SHP77 (cell line): ENCODE measurements at places on chromosomes 4 and X.

- DNase-seq = peak; percentile 7
Measured at GRCh38 chrX:9291629-9292028, 173.2 kb upstream of the TBL1X start.

- no peak for DNase-seq
Measured at GRCh38 chr4:19158107-19158809, 1093.4 kb upstream of the SLIT2 start.

- no peak for DNase-seq
Measured at GRCh38 chrX:63751481-63751880, 33.5 kb downstream of the ARHGEF9 start.

DNA sequence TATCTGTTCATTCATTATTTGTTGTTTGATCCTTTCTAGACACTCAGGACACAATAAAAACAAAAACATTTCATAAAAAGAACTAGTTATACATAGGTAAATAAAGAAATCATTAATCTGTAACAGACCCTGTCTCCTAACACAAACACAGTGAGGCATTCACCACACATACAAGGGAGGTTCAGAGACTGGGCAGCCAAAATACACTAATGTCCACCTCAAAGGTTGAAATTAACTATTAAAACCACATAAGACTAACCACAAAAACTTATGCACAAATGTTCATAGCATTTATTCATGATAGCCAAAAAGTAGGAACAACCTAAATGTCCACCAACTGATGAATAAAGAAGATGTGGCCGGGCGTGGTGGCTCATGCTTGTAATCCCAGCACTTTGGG is 7.8 kb downstream of the PAPSS1 start:
- DNase-seq = no peak

GRCh38 chrX:154092371-154092770 is 5.1 kb downstream of the MECP2 start:
- no peak for DNase-seq

GRCh38 chrX:11073381-11073780 is 37.8 kb upstream of the HCCS start:
- DNase-seq = no peak

- DNase-seq = no peak
Measured at GRCh38 chrX:65755786-65756185, 88.3 kb downstream of the MSN start.

DNA sequence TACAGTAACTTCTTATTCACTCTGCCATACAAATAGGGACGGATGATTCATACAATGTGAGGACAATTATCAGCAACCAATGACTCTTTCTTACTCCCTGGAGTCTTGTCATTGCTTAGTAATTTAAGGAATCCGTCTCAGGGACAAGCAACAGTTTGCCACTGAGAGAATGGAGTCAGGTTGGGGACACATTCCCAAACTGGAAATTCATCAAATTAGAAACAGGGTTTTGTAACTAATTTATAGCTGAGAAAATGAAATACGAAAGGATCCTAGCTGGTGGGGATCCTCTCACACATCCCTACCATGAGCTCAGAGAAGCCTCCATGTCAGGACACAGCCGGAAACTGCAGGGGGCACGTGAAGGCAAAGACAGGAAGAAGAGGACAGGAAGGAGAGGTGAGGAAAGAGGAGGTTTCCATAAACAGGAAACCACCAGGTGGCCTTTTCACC is 50.4 kb upstream of the KDR start:
- DNase-seq = no peak

DNA sequence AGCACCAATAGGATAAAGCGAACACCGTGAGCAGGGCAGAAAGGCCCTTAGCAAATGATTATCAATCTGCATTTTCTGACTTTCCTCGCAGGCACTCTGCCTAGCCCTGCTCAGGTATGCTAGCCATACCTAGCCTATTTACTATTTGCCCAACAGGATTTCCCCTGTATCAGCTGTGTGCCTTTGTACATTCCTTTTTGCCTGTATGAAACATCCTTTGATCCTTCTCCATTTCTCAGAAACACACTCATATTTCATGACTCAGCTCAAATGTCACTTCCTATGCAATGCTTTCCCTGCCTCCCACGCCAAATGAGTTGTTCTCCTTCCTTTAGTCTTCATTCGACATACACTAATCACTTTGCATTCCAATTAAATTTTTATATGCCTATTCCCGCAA is 37.2 kb downstream of the PCDH7 start:
- DNase-seq = no peak

GRCh38 chrX:150842198-150842685 is 56.2 kb downstream of the CD99L2 start:
- peak; percentile 50 for DNase-seq

GRCh38 chrX:30982467-30982866 is 89.4 kb downstream of the FTHL17 start:
- DNase-seq = no peak

DNA sequence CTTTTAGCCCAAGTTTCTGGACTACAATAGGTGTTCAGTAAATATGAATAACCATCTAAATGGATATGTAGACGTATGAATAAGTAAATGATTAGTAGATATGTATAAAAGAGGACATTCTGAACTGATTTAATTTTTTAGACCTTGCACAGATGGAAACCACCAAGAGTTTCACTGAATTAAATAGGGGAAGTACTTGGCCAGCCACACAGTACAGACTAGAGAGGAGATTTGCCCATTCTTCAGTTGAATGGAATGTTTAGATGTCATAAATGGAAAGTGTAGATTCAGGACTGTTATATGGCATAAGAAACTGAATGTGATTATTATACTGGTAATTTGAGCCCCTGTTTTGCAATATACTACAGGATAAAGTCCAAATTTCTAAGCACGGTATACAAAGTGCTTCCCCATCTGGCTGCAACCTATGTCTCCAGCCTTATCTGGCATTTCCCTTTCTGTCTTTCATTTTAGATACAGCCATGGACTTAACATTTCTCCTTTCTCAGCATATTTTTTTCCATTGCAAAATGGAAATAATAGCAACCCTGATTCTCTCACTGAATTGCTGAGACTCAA is 137.8 kb upstream of the HS3ST1 start:
- DNase-seq = no peak

DNA sequence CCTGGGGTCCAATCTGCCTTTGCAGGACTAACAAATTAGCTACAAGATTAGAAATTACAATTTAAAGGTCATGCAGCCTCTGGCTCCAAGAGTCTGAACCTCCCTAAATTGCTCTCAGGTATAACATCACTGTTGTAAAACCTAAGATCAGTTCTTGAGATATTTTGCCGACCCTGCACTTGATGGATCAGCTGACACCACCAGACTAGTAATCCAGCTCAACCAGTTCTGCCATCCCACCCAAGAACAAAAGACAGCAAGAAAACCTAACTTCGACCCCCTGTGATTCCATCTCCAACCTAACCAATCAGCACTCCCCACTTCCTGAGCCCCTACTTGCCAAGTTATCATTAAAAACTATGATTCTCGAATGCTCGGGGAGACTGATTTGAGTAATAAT is 323.0 kb upstream of the BOD1L1 start:
- no peak for DNase-seq

- DNase-seq = peak; percentile 86
Measured at GRCh38 chr4:174282836-174283506, 496 bp downstream of the FBXO8 start.

GRCh38 chr4:86452422-86452891 is 92.6 kb upstream of the MAPK10 start:
- peak; percentile 20 for DNase-seq

DNA sequence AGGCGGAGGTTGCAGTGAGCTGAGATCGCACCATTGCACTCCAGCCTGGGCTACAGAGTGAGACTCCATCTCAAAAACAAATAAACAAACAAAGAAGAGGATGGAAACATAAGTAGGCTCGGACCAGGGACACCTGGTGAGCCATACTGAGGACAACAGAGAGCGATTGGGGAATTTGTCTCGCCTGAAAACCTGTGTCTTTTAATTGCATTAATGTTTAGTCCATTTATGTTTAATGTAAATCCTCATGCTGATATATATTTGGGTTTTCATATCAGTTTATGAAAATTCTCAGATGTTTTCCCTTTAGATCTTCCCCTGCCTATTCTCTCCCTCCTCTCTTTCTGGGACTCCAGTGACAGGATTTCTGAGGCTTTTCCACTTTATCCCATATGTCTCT is 84.6 kb downstream of the EVC start:
- DNase-seq = no peak

GRCh38 chr4:71355045-71355444 is 16.2 kb downstream of the SLC4A4 start:
- no peak for DNase-seq

DNA sequence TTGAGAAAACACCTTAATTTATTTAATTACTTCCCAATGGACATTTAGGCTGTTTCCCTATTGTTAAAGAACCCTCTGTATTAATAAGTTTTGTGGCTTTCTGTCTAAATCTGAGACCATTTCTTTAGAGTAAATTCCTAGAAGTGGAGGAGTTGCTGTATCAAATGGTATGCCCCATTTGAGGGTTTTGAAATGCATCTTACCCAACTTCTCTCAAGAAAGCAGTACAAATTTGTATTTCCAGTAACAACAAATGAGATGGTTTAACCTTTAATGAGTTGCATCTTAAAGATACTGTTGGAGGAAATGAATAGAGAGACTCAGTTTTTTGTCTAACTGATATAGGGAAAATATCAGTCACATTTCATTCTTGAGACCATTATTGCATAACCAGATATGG is 70.5 kb upstream of the CBLL2 start:
- DNase-seq = no peak

GRCh38 chr4:74056114-74056857 is 17.8 kb upstream of the CXCL3 start:
- DNase-seq = no peak

- no peak for DNase-seq
Measured at GRCh38 chr4:80465238-80465637, 129.7 kb downstream of the CFAP299 start.

DNA sequence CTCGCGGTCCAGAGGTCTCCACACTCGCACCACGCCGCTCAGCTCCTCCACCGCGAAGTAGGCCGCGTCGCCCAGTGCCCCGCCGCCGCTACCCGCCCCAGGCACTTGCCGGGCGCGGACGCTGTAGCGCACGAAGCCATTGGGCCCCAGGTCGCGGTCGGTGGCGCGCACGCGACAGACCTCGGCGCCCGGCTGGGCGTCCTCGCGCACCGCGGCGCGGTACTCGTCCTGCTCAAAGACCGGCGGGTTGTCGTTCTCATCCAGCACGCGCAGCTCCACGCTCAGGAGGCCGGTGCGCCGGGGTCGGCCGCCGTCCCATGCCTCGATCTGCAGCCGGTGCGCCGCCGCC is 1.4 kb downstream of the DCHS2 start:
- no peak for DNase-seq

GRCh38 chr4:110959041-110959643 is 336.3 kb upstream of the PITX2 start:
- DNase-seq = no peak

- DNase-seq = no peak
Measured at GRCh38 chr4:55854129-55854528, 681 bp downstream of the EXOC1 start.

DNA sequence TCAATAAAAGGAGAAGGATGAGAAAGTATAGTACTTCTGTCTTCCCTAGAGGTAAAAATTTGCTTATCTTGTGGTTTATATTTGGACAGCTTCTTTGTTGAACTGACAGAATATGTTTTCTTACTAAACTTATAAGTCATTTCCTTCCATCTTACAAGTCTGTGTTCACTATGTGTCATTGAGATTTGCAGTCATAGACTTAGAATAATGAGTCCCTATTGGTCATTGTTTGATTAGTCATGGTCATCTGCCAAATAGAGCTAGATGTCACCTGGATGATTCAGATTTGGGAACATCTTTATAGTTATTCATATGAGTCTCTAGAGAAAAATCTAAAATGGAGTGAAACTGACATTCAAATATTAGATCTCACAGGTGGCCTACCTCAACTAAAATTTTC is 51.5 kb downstream of the SPATA18 start:
- DNase-seq = no peak

DNA sequence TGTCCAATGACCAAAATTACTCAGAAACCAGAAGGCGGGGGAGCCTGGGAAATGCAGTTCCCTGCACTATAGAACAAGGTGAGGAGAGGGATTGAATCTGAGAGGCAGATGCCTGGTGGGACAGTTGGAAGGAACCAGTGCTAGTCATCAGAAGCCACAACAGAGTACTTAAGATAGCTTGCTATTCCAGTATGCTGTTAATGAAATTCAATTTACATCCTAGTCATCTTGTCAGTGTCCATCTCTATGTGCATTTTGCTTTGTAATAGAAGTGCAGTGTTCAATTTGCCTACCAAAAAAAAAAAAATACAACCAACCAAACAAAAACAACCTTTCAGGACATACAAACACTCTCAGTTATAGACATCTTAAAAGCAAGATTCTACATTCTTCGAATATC is 679.1 kb upstream of the CPEB2 start:
- DNase-seq = no peak

- no peak for DNase-seq
Measured at GRCh38 chr4:150237110-150237872, 159.0 kb downstream of the DCLK2 start.

GRCh38 chr4:35365186-35365585 is 879.1 kb downstream of the ARAP2 start:
- no peak for DNase-seq

GRCh38 chr4:38870098-38870808 is 2.6 kb downstream of the FAM114A1 start:
- DNase-seq = no peak

- no peak for DNase-seq
Measured at GRCh38 chrX:129787336-129788055, 7.7 kb downstream of the SASH3 start.

- DNase-seq = no peak
Measured at GRCh38 chr4:105112274-105112673, 34.4 kb upstream of the TET2 start.

DNA sequence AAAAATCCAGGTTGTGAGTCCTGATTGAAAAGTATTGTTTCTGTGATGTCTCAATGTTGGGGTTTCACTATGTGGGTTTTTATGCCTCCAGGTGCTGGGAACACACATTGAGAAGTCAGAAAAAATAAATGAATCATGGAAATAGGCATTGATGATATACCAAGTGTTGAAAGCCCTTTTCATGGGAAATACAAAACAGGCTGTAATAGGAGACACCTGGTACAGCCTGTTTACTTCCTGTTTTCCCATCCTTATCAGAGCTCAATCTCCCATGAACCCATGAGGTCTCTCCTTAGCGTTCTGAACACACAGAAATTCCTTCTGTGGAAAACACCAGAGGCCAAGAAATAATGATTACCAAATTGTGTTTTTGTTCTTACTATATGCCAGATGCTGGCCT is 106.3 kb upstream of the BOD1L1 start:
- DNase-seq = no peak

GRCh38 chr4:38179690-38180377 is 219.6 kb downstream of the PTTG2 start:
- no peak for DNase-seq

GRCh38 chrX:69177511-69178162 is 12.4 kb upstream of the PJA1 start:
- DNase-seq = no peak

- no peak for DNase-seq
Measured at GRCh38 chr4:139839403-139840031, 173.9 kb downstream of the MGST2 start.

GRCh38 chrX:118545510-118545909 is 49.9 kb downstream of the DOCK11 start:
- no peak for DNase-seq
